ENCODE measurements at places on chromosomes 3 and 15.

DNA sequence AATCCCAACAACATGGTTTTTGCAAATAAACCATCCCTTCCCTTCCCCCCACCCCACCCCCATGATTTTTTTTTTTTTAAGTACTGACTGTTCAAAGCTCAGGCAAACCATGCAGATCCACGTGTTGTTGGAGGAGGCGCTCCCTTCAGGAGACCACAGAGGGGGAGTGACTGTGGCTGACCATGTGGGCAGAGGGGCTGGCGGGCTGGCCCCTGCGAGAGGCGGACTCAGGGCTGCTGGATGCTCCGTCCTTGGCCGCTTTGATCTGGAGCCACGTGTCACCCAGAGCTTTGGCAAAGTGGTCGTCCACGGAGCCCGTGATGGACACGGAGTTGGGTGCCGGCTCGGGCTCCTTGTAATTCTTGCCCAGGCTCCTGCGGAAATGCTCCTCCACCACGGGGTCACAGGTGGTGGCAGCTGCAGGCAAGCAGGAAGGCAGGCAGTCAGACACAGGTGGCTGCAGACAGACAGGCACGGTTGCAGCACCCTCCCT is 85.3 kb downstream of the VGLL4 start:
- DNase-seq = no peak

- no peak for DNase-seq
Observed at GRCh38 chr3:16614033-16615031, 9.1 kb upstream of the DAZL start.

- DNase-seq = no peak
Observed at GRCh38 chr3:3258281-3258680, 78.8 kb upstream of the CRBN start.

- no peak for DNase-seq
Observed at GRCh38 chr15:40936709-40937666, 7.8 kb downstream of the DLL4 start.

DNA sequence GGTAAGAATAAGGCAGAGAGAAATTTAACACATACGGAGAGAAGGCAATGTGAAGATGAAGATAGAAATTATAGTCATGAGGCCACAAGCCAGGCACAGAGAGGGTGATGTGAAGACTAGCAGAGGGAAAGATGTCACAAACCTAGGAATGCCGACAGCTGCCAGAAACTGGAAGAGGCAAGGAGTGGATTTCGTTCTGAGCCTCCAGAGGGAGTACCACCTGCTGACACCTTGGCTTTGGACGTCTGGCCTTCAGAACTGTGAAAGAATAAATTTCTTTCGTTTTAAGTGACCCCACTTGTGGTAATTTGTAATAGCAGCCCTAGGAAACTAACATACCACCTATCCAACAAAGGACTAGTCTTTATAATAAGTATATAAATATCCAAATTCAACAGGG is 5.0 kb upstream of the SGO1 start:
- DNase-seq = no peak
